ENCODE measurements at places on chromosomes 2 and 18. TPM values are rescaled to one million over a fixed set of nuclear protein-coding genes. Genes with fewer than 3 reads are reported as not detected.

C2orf66 gene
- not detected for total RNA-seq

CYP27C1 gene
- 1.0 TPM for total RNA-seq

IL36G gene
- not detected for total RNA-seq

ANKRD62 gene
- total RNA-seq: not detected

MRPL53 gene
- total RNA-seq: 33.2 TPM

EN1 gene
- not detected for total RNA-seq

PRKAG3 gene
- total RNA-seq: not detected

CD207 gene
- total RNA-seq: 0.10 TPM

SS18 gene
- 96.5 TPM for total RNA-seq

DNA sequence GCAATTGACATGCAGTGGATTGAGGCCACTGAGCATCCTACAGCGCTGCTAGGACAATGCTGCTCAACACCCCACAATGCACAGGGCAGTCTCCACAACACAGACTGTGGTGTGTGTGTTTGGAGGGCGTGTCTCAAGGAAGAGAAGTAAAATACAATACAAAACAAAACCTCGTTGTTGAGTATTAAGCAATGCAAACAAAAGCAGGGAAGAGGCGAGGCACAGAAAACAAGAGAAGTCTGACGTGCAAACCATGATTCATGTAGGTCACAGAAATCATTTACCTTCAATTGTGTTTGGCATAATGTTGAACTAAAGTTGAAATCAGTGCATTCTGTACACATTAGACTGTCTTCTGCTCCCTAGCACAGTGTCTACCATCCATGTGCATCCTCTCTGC is 260.9 kb downstream of the PHLPP1 start:
- no peak for DNase-seq

- no peak for DNase-seq
Measured at GRCh38 chr2:109138449-109138848, 9.4 kb downstream of the SH3RF3 start.

- no peak for DNase-seq
Measured at GRCh38 chr18:6313415-6313814, 101.3 kb downstream of the L3MBTL4 start.

DNA sequence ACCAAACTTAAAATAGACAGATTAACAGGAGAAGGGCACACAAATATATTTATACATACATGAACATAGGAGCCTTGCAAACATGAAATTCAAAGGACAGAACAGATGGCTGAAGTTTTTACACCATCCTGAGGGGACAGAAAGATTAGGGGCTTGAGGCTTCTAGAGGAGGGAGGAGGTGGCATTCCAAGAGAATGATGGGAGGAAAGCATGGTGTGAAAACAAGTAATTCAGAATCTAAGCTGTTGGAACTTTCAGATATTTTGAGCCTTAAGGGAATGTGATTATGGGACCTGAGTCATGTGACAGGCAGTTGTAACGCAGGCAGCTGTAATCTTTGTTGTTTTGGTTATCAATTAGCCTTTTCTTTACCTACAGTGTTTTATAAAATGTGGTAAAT is 225.2 kb upstream of the SPOPL start:
- no peak for DNase-seq

DNA sequence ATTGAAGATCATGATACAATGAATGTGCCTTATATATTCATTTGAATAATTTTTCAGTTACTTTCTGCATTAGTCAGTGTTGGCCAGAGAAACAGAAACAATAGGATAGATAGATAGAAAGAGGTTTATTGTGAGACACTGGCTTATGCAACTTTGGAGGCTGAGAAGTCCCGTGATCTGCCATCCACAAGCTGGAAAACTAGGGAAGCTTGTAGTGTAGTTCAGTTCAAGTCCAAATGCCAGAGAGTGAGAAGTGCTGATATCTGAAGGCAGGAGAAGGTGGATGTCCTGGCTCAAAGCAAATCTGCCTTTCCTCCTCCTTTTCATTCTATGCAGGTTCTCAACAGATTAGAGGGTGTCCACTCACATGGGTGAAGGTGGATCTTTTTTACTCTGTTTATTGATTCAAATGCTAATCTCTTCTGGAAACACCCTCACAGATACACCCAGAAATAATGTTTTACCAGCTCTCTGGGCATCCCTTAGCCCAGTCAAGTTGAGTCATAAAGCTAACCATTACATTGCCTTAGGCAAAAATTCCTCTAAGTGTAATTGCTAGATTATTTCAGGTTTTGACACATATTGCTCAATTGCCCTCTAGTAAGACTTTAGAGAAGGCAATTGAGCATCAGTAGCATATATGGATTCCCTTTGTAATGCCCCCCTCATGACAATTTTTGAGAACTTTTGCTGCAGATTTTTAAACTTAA is 341.4 kb downstream of the LPIN1 start:
- no peak for DNase-seq

- DNase-seq: no peak
Measured at GRCh38 chr2:42933824-42934254, 141.5 kb upstream of the HAAO start.

GRCh38 chr18:79118797-79119196 is 49.6 kb downstream of the ATP9B start:
- no peak for DNase-seq

- no peak for DNase-seq
Measured at GRCh38 chr2:24203787-24204150, 28.9 kb downstream of the FAM228A start.

GRCh38 chr2:38099099-38100028 is 23.4 kb upstream of the CYP1B1 start:
- DNase-seq: no peak

GRCh38 chr18:12315911-12316310 is 7.9 kb downstream of the TUBB6 start:
- no peak for DNase-seq

- DNase-seq: no peak
Measured at GRCh38 chr2:30790879-30791278, 16.4 kb downstream of the CAPN13 start.

DNA sequence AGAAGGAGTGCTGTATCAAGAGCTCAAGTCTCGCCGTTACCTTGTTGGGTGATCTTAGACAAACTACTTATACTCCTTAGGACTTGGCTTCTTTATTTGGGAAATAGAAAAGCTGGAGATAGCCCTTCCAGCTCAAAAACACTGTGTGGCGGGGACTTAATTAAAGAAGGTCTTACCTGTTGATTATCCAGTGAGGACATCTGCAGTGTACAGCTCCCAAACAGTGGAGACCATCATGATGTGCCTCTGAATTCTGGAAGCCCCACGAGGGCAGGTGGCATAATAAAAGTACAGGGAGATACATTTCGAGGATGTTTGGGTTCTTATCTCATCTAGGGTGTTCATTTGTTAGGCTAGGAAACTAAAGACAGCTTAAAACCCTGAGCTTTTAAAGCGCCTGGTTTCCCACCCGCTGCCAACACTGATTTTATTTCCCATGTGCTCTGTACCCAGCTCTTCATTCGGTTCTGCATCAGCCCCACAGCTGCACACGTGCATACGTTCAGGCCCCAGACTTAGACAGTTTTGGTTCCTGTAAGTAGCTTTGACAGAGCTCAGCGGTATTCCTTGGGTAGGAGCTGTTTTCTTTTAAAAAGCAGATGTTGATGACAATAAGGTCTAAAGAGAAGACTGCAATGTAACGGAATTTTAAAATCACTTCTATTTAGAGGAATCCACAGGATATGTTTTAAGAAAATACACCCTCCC is 80.5 kb upstream of the SIX2 start:
- no peak for DNase-seq

GRCh38 chr2:45888167-45888566 is 236.7 kb downstream of the PRKCE start:
- no peak for DNase-seq

GRCh38 chr2:233094614-233095013 is 34.5 kb downstream of the INPP5D start:
- DNase-seq: no peak

GRCh38 chr2:109563288-109563687 is 50.5 kb downstream of the SEPTIN10 start:
- no peak for DNase-seq

GRCh38 chr18:78994977-78995582 is 15.5 kb downstream of the SALL3 start:
- no peak for DNase-seq

DNA sequence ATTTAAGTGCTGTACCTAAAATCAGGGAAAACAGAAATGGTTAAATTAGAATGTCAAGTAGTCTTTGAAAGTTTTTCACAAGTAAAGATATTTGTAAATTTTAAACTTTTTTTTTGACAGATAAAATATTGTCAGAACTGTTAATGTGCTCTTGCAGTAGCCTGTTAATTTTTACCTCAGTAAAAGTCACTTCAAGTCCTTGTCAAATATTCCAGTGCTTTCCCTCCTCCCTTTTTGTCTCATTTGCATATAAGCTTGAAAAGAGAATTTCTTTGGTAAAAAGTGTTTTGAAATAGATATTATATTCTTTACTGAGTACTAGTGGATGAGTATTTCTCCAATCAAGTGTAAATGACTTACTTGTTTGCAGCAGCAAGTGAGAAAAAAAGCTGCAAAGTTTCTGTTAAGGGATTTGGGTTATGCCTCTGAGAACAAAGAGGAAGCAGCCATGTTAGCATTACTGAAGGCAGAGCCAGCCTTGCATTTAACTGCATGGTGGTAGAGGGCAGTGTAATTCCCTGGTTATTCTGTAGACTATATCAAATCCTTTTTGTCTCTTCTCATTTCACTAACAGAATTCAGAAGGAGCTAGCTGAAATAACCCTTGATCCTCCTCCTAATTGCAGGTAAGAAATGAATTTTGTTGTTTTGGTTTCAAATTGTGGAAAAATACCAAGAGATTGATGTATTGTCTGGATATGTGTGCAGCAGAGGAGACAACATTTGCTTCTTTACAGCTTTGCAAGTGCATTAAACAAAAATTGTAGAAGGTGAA is 3.2 kb downstream of the UBE2E3 start:
- DNase-seq: peak; percentile 83

DNA sequence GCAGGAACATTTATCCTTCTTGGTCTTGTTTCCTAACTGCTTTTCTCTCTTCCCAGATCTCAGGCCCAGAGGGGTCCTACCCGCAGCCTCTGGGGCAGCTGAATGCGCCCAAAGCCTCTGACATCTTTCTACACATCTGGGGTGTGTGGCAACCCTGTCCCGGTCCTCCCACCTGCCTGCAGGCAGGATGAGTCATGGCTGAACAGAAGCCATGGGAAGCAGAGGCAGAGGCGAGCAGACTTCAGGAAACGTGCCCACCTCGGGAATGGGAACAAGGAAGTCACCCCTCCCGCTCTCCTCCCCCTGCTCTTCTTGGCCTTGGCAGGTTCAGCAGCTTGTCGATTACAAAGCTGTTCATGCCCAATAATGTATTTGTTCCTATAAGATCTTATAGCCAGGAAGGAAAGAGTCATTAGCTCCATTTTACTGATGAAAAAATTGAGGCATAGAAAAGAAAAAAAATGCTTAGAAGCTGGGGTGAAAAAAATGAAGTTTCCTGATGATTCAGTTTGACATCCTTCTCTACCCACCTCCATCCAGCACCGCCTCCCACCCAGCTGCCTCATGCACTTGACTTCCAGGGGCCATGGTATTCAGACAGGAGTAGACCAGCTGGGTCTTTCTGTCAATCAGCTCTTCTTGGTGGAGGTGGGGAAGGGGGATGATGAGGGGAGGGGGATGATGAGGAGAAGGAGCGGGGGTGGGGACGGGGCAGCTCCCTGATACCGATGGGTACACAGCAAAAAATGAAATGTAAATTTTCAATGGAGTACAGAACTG is 10.4 kb upstream of the KCNF1 start:
- DNase-seq: no peak

GRCh38 chr18:58205443-58206160 is 161.6 kb downstream of the NEDD4L start:
- peak; percentile 69 for DNase-seq

GRCh38 chr2:212276813-212277212 is 261.8 kb downstream of the ERBB4 start:
- DNase-seq: no peak

DNA sequence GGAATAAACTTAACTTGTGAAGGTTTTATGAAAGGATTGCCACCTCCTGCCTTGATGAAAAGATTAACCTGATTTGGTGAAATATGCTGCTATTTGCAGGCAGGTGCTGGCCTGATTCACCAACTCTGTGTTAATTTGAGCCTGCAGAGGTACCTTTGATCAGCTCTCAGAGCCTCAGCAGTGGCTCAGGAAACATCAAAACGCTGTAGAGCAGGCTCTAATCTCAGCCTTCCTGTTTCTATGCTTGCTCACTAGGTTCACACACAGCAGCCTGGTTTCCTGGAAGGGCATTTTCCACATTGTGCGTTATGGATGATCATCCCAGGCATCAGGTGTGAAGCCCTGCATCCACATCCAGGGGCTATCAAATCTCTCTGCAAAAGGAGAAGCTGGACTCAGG is 16.9 kb downstream of the TGIF1 start:
- no peak for DNase-seq

DNA sequence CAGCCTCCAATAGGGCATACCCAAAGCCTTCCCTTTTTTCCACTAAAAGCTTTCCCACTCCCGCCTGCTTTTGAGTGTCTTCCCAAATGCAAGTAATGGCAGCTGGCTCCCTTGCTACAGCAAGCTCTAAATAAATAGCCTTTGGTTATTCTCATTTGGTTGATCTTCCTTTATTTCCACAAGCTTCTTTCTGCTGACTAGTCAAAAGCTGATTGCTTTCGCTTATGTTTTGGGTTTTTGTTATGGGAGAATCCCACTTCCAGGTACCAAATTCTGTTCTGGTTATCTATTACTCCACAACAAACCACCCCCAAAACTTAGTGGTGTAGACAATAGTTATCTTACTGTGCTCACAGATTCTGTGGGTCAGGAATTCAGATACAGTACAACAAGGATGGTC is 22.3 kb downstream of the SP5 start:
- no peak for DNase-seq

GRCh38 chr18:65906621-65907034 is 155.8 kb downstream of the CDH7 start:
- no peak for DNase-seq

GRCh38 chr2:181459621-181460021 is 2.4 kb downstream of the ITGA4 start:
- no peak for DNase-seq

GRCh38 chr2:188971432-188971861 is 2.7 kb upstream of the COL3A1 start:
- DNase-seq: no peak

DNA sequence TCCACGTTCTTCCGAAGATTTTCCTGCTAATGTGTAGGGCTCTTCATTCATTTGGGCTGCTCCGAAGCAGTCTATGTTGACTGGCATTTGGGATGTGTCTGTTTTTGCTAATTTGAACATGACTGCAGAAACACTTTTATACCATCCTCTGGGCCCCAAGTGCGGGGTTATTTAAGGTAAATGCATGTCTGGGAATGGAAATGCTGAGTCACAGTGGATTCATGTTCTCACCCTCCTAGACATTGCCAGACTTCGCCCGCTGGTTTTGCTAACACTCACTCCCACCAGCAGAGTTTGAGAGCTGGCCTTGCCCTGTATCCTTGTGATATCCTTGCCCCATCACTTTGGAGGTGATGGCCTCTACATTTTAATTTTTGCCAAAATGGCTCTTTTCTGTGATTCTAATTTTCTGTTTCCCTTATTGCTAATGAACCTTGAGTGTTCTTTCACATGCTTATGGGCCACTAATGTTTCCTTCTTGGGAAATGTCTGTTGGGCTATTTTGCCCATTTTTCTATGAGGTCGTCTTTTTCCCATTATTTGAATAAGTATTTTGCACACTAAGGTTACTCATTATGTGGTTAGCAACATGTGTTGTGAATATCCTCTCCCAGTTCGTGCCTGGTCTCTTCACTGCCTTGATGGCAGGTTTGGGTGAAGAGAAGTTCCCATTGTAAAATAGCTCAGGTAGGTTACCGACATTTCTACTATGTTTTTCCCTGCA is 204.1 kb downstream of the GLI2 start:
- no peak for DNase-seq
